ENCODE measurements at places on chromosomes 16 and 17.

- no peak for DNase-seq
Observed at GRCh38 chr17:28492352-28493310, 13.5 kb upstream of the FOXN1 start.

- DNase-seq: no peak
Observed at GRCh38 chr17:340074-340473, 12.5 kb downstream of the RPH3AL start.

DNA sequence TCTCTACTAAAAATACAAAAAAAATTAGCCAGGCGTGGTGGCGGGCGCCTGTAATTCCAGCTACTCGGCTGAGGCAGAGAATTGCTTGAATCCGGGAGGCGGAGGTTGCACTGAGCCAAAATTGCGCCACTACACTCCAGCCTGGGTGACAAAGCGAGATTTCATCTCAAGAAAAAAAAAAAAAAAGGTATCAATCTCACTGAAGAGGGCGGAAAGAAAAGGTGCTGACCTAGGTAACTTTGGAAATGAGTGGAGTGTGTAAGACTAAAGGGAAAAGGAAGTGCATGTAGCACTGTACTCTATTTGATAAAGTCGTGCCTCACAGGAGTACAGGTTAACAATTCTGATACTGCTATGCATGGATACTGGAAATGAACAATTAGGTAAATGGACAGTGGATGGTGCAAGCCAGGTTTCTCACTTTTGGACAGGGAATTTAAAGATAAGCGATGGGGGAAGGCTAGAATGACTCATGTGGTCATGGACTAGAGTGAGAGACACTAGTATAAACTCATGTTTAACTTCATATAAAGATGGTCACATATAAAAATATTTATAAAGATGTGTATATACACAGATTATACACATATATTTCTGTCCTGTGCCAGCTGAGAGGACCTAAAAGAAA is 142.9 kb downstream of the CDK5R1 start:
- DNase-seq: no peak

- peak; percentile 41 for DNase-seq
Observed at GRCh38 chr16:88264641-88265285, 118.0 kb upstream of the ZNF469 start.

DNA sequence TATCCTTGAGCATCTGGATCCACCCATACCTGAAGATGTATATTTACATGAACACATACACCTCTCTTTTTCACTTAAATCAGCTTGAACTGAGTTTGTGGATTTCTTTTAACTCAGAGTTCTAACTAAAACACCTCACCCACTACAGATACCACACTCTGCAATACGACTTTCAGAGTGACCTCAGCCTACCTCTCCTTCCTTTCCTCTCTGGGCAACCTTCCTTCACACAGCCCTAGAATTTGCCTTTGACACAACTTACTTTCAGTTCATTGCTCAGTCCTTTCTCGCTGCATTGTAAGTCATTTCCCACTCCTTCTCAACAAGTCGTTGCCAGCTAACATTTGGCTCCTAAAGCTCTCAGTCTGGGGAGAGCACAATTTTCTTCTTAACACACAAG is 151.9 kb upstream of the IRX3 start:
- DNase-seq: no peak

- DNase-seq: no peak
Observed at GRCh38 chr17:7656958-7657609, 6.4 kb downstream of the ATP1B2 start.

GRCh38 chr17:74163271-74163821 is 40.1 kb upstream of the RPL38 start:
- DNase-seq: no peak

DNA sequence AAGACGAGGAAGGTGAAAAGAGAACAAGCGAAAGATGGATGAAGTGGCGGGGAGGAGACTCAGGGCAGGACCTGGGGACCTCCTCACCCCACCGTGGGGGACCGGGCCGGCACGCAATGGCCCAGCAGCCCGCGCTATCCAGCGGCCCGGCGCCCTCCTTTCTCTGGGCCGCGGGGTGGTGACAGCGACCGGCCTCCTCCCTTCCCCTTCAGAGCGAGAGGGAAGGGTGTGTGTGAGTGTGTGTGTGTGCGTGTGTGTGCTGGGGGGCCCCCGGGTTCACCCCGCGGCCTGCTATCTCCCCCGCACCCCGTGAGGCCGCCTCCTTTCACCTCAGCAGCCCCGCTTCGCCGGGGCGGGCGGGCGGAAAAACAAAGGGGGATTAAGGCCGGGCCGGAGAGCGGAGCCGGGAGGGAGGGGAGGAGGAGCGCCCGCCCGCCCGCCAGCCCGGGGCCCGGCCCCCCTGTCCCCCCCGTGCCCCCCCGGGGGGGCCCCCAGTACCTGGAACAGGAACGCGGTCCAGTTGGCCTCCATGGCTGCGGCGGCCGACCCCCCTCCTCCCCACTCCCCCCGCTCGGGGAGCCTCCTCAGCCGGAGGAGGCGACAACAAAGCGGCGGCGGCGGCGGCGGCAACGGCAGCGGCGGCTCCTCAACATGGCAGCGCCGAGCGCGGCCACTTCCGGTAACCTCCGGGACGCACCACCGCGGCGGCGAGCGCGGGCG is at the start of gene VEZF1:
Gene VEZF1, minus strand, starts transcription at position 674 of the 720 bp plus-strand sequence. Its CDS starts 143 bp downstream, at position 531.
- DNase-seq: peak; percentile 57

- no peak for DNase-seq
Observed at GRCh38 chr16:16923479-16923878, 544.5 kb downstream of the NPIPA7 start.

DNA sequence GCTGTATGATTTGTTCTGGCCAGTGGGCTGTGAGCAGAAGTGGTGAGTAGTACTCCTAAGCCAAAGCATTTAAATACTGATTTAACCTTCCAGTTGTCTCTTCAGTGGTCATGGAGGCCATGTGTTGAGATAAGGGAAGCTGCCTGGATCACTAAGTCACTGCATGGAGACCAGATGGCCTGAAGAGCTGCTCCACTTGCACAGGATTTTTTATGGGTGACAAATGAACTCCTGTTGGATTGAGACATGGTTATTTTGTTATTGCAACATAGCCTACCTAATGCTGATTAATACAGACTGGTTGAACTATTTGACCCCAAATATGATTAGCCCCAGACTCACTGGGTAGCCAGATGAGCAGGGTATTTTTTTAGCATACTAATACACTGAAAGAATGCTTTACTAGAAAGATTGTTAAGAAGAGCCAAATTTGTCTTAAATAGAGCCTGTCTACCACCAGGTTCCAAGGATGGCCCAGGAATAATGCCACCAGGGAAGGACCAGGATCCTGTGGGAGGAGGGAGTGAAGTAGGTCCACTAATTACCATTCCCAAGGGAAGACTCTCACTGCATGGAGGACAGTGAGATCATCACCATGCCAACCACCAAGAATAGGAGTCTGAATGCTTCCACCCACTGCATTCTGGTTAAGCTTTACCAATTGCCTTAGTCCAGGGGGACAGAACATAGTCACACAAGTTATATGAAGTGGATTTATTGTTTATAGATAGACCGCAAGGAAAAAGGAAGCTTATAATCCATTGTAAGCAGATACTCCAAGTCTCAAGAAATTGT is 187.4 kb upstream of the IRX6 start:
- DNase-seq: no peak

DNA sequence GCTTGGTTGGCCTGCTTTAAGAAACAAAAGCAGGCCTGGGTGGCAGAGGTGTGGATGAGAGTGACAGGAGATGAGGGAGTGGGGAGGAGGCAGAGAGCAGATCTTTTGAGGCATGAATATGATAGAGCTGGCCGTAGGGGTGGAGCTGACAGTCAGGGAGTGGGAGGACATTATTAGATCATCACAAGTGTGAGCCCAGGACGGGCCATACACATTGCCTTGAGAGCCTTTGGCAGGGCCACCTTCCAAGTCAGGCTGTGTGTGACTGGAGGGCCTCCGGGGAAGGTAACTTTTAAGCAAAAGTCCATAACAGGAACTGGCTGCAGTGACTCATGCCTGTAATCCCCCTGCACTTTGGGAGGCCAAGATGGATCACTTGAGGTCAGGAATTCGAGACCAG is 26.3 kb downstream of the GINS3 start:
- DNase-seq: no peak

DNA sequence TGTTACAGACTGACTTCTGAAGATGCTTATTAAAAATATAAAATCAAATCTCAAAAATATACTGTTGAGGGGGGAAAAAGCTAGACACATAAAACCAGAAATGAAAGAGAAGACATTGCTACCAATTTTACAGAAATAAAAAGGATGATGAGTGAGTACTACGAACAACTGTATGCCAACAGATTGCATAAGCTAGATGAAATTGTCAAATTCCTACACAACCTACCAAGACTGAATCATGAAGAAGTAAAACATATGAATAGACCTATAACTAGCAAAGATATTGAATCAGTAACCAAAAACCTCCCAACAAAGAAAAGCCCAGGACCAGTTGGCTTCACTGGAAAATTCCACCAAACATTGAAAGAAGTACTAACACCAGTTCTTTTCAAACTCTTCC is 3.5 kb upstream of the CAPNS2 start:
- DNase-seq: no peak

GRCh38 chr17:83149761-83150251 is 70.4 kb downstream of the METRNL start:
- no peak for DNase-seq

DNA sequence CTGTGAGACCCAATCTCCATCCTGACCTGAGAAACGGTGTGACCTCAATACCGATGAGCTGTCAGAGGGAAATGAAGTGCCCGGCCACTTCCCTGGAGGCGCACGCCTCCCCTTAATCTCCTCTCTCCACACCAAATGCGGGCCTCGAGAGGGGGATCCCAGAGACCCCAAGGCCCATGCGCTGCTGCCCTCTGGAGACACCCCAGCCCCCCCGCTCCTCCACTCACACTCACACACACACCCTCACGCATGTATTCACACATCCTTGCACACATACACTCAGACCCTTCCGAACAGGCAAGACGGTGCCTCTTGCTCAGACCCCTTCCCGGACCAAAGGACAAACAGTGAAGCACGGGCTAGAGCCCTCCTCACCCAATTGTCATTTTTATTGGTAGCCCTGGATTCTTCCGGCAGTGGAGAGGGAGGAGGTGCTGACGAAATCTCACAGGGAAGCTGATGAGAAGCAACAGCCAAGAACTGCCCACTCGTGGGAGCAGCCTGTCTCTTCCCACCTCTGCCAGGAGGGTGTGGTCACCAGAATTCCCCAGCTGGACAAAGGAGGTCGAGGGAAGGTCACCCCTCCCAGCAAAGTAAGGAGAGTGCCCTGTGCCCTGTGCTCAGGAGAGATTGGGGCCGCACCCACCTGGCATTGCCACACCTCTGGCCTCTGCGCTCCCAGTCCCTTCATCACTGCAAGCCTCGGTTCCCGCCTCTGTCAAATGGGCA is 136.0 kb upstream of the TNRC6C start:
- no peak for DNase-seq

DNA sequence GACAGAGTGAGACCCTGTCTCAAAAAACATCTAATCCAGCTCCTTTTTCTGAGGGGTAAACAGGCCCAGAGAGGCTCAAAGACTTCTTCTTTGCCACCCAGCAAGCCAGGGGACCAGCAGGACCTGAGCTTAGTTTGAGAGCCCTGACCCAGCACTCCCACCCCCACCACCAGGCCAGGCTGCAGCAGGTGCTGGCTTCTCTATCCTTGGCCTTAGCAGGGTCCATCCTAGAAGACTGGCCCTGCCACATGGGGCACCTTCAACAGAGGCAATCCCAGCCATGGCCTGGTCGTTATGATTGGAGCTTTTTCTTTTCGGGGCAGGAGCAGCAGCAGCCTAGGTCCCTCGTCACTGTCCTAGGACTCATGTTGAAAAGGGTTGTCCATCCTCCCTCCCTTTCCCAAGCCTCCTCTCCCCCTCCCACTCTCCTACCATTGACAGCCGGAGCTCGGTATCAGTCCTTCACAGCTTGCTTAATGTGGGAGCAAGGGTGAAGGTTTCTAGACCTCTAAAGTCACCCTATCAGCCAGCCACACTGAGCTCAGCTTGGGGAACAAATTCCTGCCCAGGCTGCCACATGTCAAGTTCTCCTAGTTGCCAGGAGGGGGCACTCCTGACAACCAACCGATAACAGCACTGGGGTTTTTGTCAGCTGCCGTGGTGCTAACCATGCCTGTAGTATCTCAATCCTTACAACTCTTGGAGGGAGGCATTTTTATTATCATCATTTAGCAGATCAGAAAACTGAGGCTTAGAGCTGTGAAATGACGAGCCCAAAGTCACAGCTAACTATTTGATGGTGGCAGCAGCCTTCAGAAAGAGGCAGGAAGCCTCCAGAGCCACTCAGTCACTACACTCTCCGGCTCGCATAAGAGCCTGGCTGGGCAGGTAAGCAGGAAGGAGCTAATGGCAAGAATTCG is 11.2 kb downstream of the MRPL27 start:
- peak; percentile 42 for DNase-seq

DNA sequence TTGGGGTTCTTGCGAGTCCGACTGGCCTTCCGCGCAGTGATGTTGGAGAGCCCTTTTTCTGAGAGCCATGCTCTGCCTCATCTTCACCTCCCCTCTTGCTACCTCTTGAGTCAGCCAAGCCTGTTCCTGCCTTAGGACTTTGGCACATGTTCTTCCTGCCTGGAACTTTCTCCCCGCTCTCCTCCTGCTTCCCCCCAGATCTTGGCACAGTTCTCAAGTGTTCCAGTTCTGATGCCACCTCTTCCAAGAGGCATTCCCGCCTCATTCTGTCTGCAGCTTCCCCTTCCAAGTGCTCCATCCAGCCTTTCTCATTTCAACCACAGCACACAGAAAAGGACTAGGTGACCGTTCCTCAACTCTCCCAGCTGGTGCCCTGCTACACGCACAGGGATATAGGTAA is 7.7 kb downstream of the AKAP1 start:
- DNase-seq: no peak

DNA sequence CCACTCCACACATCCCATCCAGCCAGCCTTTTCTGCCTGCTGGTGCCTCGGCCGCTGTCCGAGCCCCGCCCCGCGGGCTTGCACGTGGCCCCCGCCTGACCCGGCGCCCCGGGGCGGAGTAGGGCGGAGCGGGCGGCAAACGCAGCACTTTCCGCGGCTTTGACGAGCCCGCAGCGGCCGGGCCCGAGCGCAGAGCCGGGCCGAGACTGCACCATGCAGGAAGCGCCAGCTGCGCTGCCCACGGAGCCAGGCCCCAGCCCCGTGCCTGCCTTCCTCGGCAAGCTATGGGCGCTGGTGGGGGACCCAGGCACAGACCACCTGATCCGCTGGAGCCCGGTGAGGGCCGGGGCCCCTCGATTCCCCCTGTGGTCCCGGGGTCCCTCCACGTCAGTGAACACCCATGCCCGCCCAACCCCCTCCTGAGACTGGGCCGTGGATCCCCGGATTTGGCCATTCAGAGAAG is at the start of gene HSF4:
Gene HSF4, plus strand, starts transcription at position 147 of the 463 bp plus-strand sequence. Its CDS starts 67 bp downstream, at position 214.
- DNase-seq: no peak

GRCh38 chr17:31469959-31470358 is 78.5 kb downstream of the RAB11FIP4 start:
- DNase-seq: no peak

GRCh38 chr16:89168381-89169189 is 3.0 kb upstream of the CDH15 start:
- DNase-seq: no peak

DNA sequence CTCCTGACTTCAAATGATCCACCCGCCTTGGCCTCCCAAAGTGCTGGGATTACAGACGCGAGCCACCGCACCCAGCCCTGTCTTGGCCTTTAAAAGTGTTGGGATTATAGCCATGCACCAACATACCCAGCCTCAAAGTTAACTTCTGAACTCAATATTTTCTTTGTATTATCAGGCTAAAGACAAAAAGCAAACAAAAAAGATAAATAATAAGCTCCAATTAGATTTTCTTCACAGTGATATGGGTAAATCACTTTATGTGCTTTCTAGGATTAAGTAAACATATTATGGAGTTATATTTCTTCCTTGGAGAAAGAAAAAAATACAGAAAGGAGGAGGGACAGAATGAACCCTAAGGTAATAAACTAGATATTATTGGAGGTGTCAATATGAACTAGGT is 74.3 kb downstream of the FBXL20 start:
- DNase-seq: no peak

- no peak for DNase-seq
Observed at GRCh38 chr17:61221597-61222471, 177.8 kb upstream of the TBX2 start.

Measured in activated CD4-positive, alpha-beta T cell treated with anti-CD3 and anti-CD28 coated beads for 24 hours (primary cell).